ENCODE measurements at places on chromosomes 5 and 9. TPM values are rescaled to one million over a fixed set of nuclear protein-coding genes. Genes with fewer than 3 reads are reported as not detected.

DNA sequence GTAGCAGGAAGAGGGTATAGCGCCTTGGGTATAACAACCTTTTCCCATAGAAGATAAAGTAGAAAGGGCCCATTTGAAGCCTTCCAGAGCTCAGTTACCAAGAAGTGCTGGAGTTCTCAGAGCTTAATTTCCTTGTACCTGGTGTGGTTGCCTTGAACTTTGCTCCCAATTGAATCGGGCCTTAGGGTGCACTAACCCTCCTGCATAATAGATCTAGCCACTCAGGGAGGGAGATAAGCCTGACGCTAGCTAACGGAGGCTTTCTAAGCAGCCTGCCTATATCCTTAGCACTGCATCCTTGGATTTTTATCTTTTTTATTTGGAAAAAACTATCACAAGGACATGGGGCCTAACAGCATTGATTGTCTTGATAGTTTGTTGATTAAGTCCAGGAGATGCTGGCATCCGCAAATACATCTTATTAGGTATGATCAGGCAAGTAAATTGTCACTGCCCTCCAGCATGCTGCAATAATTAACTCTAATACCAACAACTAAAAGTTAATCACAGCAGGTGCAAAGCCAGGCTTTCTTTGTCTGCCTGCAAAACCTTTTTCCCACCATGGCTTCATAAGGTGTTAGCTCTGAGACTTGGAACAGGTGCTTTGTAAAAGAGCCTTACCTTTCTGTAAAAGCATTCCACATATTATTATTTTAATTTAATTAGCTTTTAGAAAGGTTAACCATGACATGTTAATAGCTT is 199.4 kb downstream of the SREK1 start:
- no peak for DNase-seq

- peak; percentile 18 for DNase-seq
These were observed 2.9 kb downstream of the HTR1A start for GRCh38 chr5:63959177-63959982.

DNA sequence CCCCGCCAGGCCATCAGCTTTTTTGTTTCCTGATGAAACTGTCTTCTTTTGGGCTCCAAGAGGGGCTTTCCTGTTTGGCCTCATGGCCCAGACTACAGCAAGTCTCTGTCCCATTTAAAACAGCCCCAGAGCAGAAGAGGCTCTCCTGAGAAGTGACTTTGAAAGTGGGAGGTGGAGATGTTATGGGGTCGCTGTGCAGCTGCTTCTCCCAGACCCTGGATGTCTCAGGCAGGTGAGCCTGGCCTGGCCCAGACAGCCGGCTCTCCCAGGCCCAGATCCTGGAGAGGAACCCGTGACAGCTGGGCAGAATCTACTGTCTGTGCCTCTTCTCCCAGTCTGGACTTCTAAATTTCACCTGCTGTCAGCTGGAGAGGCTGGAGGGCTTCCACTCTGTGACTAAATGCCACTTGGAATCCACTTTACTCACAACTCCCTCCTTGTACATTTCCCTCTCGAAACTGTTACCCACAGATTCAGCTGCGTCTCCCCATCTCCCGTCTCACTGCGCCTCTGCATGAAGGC is 20.6 kb downstream of the FAM78A start:
- no peak for DNase-seq

DNA sequence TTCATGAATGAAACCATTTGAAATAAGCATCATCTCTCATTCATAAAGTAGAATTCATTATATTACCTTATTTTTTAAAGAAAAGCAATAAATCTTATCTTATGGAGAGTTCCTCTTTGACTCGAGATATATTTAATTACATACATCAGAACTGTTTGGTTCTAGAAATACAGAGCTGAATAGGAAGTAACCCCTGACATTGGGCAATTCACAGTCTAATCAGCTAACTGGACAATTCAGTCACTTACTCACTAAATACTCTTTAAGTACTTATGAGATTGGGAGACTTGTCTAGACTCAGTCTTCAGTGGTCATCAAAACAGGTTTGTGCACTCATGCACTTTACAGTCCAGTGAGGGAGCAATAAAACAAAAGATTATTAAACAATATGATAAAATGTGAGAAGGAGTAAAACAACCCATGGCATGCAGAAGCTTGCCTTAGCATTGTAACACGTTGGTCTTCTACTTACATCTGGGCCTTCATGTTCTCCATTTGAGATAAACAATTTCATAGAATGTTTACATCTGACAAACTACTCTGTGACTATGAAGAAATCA is 11.5 kb upstream of the FBXO38 start:
- no peak for DNase-seq

DNA sequence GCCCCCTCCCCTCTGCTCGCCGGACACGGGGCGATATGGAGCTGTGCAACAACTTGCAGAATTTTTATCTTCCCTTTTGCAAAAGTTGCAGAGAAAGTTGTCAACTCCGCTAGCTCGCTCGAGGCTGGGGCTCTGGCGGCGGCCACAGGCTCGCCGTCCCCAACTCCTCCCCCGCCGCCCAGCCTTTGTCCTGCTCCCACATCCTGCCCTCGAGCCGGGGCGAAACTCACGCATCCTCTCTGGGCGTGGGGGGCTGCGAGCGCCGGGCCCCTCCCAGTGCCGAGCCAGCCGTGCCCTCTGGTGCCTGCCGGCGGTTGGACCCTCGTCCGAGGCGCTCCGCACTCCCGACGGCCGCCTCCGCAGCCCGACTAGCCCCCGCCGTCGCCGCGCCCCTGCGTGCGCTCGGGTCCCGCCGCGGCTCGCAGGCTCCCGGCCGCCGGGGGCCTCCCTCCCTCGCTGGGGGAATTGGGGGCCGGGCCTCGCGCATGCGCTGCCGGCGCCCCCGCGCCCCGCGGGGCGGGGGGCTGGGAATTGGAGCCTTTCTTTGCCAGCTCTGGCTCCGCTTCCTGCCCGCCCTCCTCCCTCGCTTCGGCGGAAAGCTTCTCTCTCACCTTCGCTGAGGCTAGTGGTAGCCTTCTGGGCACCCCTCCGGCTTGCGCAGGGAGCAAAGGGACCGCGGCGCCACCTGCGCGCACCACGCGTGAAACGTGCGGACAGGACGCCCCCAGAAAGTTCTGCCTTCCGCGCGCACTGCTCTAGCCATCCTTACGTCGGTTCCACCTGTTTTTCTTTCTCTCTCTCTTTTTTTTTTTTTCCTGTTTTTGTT is at the start of gene CCNJL:
Gene CCNJL (minus strand): TSS at position 431 of the 826 bp plus-strand sequence. CDS start 641 bp downstream, outside the sequence.
- peak; percentile 23 for DNase-seq

GRCh38 chr9:106879439-106879882 is 16.5 kb downstream of the ZNF462 start:
- DNase-seq, result no peak

The SMC2 gene
- total RNA-seq, result 84.5 TPM

The CATSPER3 gene
- total RNA-seq, result 0.40 TPM

The TMEM252 gene
- not detected for total RNA-seq
